ENCODE measurements at places on chromosomes 2 and 18. TPM values are rescaled to one million over a fixed set of nuclear protein-coding genes. Genes with fewer than 3 reads are reported as not detected.

The MYCN gene
- 36.2 TPM for total RNA-seq

- peaks cover 8% of the 10 kb centered on the region for H3K27me3 ChIP-seq
- H3K4me3 ChIP-seq, result no peak overlapping the region
- no peaks in the 10 kb centered on the region for H3K36me3 ChIP-seq
- H3K27ac ChIP-seq, result no peak overlapping the region
- H3K4me1 ChIP-seq, result peaks cover 5% of the 10 kb centered on the region
- DNase-seq, result no peak
Observed at GRCh38 chr2:38654528-38655381, 11.2 kb upstream of the GALM start.

GRCh38 chr2:8510519-8510918 lies 171.3 kb upstream of the ID2 start:
- H3K27ac ChIP-seq, result no peak overlapping the region
- DNase-seq, result no peak
- H3K4me3 ChIP-seq, result no peak overlapping the region
- H3K36me3 ChIP-seq, result no peaks in the 10 kb centered on the region
- no peaks in the 10 kb centered on the region for H3K4me1 ChIP-seq
- no peaks in the 10 kb centered on the region for H3K27me3 ChIP-seq

The TSN gene
- total RNA-seq, result 36.4 TPM

- H3K27me3 ChIP-seq, result no peaks in the 10 kb centered on the region
- H3K4me3 ChIP-seq, result no peak overlapping the region
- H3K4me1 ChIP-seq, result no peaks in the 10 kb centered on the region
- no peaks in the 10 kb centered on the region for H3K36me3 ChIP-seq
- no peak overlapping the region for H3K27ac ChIP-seq
Observed at GRCh38 chr2:229231328-229231868, 39.7 kb downstream of the PID1 start.

GRCh38 chr2:147641651-147642050 lies 203.2 kb upstream of the ACVR2A start:
- no peak for DNase-seq
- H3K27me3 ChIP-seq, result no peaks in the 10 kb centered on the region
- H3K27ac ChIP-seq, result no peak overlapping the region
- H3K4me3 ChIP-seq, result no peak overlapping the region
- H3K4me1 ChIP-seq, result no peaks in the 10 kb centered on the region

The DOK6 gene
- total RNA-seq, result 7.7 TPM

The GNAL gene
- 49.9 TPM for total RNA-seq

The GAL3ST2 gene
- 0.77 TPM for total RNA-seq

The SATB2 gene
- 2.4 TPM for total RNA-seq

- H3K27me3 ChIP-seq, result no peaks in the 10 kb centered on the region
- no peak for DNase-seq
- H3K4me1 ChIP-seq, result peaks cover 7% of the 10 kb centered on the region
- no peaks in the 10 kb centered on the region for H3K36me3 ChIP-seq
Observed at GRCh38 chr2:168997794-168998193, 33.3 kb downstream of the ABCB11 start.

DNA sequence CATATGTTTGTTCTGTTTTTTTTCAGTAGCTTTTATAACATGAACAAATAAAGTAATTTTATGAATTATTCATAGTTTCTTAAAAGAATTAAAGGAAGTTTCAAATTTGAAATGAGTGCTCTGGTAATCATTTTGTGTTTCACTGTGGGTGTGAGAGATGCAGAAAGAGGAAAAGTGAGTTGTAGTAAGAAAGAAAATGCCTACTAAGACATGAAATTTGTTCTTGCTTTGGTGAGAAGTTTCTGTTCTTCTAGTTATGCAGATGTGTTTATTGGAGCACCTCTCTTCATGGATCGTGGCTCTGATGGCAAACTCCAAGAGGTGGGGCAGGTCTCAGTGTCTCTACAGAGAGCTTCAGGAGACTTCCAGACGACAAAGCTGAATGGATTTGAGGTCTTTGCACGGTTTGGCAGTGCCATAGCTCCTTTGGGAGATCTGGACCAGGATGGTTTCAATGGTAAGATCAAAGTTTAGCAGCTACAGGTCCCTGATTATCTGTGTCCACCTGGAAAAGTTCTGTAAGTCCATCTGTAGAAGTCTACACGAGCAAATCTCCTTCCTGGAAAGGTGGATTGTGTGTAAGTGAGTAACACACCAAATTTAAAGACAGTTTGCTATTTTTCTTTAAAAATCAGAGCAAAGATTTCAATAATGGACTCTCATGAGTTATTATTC lies 51.4 kb downstream of the ITGAV start:
- no peak overlapping the region for H3K4me3 ChIP-seq
- no peaks in the 10 kb centered on the region for H3K4me1 ChIP-seq
- peaks cover 94% of the 10 kb centered on the region for H3K36me3 ChIP-seq
- no peak for DNase-seq
